ENCODE measurements at places on chromosomes 13 and 19. TPM values are rescaled to one million over a fixed set of nuclear protein-coding genes. Genes with fewer than 3 reads are reported as not detected.

The OR7C2 gene
- not detected for total RNA-seq

The ZNF738 gene
- 7.7 TPM for total RNA-seq

The ZNF837 gene
- total RNA-seq: 3.2 TPM

The NLRP12 gene
- 0.12 TPM for total RNA-seq

The ZNF549 gene
- 10.1 TPM for total RNA-seq

The CCDC122 gene
- 15.2 TPM for total RNA-seq

The SLITRK5 gene
- 0.69 TPM for total RNA-seq

The QPCTL gene
- total RNA-seq: 7.6 TPM

The ARRDC5 gene
- 1.2 TPM for total RNA-seq

DNA sequence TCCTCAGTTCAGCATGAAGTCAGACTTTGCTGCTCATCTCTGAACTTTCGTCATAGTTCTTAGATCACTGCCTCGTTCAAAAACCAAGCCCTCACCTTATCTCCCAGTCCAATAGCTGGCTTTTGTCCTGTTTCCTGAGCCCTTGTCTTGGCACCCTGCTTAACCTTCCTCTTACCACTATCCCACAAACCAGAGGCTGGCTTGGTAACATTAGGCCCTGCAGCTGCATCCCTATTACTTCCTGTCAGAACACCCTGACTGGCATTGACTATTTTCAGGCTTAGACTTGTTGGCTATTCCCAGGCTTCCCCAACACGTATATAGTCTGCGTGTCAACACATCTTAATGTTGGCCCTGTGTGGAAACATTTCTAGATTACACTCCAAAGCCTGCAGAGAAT is 172.4 kb downstream of the VWA8 start:
- no peak for DNase-seq

DNA sequence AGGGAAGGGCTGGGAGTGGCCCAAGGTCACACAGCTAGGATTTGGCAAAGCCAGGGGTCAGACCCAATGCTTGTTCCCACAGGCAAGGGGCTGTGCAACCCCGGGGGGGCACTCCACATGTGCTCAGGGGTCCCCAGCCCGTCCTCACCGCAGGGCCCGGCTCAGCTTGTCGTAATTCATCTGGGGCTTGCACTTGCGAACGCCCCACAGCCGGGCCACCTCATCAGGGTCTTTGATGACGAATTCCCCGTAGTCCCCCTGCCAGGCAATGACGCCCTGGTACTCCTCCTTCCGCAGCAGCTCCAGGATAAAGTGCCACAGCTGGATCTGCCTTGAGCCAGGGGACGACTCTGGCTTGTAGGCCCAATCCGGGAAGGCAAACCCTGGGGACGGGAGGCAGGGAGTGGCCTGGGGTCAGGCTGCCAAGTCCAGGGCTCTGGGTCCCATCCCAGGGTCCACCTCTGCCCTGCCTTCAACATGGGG is 4.7 kb downstream of the ERF start:
- peak; percentile 24 for DNase-seq

GRCh38 chr19:50242581-50242980 is 39.2 kb downstream of the MYH14 start:
- DNase-seq: no peak

DNA sequence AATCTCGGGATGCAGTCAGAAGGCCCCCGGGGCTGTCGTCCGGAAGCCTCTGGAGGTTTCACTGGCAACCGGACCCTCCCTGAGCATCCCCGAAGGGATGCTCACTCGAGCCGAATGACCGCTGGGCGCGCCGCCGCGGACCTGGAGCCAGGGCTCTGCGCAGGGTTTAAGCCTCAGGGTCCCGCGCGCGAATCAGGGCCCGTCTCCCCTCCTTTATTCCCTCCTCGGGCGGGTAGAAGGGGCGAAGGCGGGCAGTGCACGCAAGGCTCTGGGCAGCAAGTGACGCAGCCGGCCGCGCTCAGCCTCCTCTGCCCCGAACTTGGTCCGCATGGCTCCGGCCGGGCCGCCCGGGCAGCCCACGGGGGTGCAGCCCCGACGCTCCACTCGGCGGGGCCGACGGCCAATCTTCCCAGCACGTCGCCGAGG is 572 bp downstream of the SHISA2 start:
- DNase-seq: no peak

- DNase-seq: no peak
Measured at GRCh38 chr13:51282322-51282721, 57.2 kb upstream of the SERPINE3 start.

DNA sequence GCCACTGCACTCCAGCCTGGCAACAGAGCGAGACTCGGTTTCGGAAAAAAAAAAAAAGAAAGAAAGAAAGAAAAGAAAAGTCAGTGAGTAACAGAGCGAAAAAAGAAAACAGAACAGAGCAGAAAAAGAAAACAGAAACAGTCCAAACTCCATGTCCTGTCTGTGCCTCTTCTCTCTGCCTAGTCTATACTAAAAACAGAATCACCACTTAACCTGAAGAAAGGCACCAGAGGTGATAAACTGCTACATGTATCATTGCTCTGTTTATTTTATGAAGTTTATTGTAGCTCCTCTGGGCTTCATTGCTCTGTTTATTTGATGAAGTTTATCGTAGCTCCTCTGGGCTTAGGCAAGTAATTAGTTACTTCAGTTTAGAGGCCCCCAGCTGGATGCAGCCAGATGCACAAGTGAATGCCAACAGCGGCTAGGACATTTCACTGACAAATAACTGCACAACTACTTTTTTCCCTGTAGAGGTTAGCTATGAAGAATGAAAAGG is 39.2 kb downstream of the TBC1D4 start:
- no peak for DNase-seq

- DNase-seq: no peak
Measured at GRCh38 chr13:50585674-50586413, 257.6 kb downstream of the DLEU7 start.

GRCh38 chr19:40444825-40445312 is 734 bp upstream of the SERTAD3 start:
- no peak for DNase-seq

- no peak for DNase-seq
Measured at GRCh38 chr13:50670847-50671496, 172.5 kb downstream of the DLEU7 start.

DNA sequence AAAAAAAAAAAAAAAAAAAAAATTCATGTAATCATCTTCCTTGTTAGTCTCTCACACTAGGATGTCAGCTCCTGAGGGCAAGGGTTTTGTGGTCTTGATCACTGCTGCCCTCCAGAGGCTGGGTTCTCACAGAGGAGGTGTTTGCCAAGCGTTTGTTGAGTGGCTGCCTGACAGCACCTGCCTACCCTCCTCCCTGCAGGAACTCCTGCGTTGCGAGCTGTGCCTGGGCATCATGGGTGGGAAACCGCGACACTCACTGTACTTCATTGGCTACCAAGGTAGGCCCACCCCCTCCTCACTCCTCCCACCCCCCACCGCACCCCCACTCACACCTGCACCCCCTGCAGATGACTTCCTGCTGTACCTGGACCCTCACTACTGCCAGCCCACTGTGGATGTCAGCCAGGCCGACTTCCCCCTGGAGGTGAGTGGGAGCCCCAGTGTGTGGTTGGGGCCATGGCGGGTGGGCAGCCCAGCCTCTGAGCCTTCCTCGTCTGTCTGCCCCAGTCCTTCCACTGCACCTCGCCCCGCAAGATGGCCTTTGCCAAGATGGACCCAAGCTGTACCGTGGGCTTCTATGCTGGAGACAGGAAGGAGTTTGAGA is 8.1 kb downstream of the ATG4D start:
- DNase-seq: no peak

- no peak for DNase-seq
Measured at GRCh38 chr13:56459286-56459685, 681.4 kb upstream of the PRR20A start.

DNA sequence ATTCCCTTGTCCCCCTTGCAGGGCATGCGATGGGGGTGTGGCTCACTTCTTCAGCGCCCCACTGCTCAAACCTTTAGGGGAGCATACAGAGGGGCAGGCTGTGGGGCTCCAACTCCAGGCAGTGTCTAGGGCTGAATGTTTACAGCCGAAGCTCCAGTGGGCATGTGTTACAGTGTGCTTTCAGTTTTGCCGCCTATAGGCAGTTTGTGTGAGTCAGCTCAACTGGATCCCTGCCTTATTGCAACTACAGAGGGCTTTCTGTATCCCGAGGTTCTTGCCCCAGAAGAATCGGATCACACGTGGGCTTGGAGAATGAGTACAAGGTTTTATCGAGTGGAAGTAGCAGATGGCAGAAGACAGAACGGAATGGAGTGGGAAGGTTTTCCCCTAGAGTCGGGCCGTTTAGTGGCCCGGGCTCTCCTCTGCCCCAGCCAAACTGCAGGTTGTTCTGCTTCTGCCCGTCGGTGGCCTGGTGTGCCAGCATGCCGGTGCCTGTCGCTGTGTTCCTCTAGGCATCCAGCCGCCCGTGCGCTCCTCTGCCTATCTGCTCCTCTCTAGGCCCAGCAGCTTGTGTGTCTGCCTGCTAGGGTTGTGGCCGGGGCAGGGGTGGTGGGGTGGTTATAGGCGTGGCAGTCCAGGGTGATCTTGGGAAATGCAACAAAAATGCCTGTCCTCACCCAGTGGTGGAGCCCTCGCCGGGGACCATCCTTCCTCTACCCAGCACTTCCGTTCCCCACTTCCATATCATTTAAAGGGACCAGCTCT is 435.9 kb upstream of the SGCG start:
- DNase-seq: no peak

DNA sequence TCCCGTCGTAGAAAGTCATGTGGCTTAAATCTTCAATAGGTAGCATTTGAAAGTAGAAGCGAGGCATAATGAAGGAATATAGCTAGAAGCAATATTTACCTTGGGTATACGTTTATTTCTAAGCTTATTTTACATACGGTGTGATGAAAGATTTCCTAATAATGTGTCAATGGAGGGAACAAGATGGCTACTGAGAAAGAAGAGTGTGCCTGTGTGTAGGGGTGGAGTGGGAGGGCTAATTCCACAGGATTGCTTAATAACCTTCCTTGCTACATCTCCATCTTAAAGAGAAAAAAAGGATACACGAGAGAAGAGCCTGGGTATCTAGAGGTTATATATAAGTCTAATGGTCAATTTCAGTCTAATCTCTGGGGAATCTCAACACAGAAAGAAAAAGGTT is 2.0 kb downstream of the SPART start:
- DNase-seq: peak; percentile 38

GRCh38 chr13:32669030-32669646 is 82.9 kb downstream of the PDS5B start:
- no peak for DNase-seq

DNA sequence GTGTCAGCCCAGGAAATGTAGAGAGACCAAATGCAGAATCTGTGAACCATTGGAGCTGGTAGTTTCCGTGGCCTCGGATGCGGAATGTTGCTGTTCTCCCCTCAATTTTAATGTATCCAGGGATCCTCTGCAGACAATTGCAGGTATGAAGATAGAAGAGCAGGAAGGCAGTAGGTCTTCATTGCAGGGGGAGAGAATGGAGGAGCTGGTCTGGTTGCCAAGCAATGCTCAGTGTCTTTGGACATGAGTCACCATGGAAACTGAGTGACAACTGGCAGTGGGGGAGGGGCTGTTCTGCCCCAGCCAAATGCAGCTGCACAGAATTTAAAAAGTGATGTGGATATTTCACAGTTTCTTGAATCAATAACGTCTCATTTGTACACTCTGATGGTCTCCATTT is 56.1 kb upstream of the ZNF835 start:
- no peak for DNase-seq

DNA sequence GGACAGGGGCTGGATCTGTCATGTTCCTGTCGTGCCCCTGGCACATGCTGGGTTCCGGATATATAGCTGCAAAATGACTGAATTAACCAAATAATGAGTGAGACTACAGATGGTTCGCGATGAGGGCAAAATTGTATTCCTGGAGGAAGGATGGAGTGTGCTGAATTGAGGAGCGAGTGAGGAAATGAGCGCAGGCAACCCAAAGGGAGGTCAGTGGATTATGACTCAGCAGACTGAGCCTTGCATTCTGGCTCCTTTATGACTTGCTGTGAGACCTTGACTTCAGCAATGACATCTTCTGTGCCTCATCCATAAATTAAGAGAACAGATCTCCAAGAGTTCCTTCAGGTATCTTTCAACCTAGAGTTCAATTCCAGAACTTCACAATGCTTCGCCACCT is 115.0 kb upstream of the CLDN10 start:
- DNase-seq: no peak

DNA sequence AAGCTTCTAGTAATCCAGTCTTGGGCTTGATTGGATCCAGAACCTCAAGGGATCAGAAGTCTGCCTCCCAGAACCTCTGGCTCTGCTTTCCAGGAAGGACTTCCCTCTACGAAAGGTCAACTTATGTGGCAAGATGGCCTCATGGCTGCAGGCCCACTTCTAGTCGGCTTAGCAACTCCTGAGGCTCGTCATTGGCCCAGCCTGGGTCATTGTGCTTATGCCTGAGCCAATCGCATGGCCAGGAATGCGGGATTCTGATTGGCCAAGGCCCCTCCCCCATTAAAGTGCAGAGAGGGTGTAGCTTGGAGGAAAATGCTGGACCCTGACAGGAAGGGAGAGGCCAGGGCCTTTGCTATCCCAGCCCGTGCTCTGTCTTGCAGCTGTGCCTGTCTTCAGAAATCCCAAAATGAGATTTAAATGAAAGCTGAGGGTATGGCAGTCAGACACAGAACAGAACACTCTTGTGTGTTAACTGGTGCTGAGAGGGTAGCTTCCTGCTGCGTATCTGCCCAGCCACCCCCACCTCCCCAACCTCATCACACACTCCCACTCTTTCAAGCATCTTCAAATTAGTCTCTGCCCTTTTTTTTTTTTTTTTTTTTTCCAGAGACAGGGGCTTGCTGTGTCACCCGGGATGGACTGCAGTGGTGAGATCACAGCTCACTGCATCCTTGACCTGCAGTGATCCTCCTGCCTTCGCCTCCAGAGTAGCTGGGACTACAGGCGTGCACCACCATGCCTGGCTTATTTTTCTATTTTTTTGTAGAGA is 5.5 kb upstream of the CCNE1 start:
- DNase-seq: no peak

DNA sequence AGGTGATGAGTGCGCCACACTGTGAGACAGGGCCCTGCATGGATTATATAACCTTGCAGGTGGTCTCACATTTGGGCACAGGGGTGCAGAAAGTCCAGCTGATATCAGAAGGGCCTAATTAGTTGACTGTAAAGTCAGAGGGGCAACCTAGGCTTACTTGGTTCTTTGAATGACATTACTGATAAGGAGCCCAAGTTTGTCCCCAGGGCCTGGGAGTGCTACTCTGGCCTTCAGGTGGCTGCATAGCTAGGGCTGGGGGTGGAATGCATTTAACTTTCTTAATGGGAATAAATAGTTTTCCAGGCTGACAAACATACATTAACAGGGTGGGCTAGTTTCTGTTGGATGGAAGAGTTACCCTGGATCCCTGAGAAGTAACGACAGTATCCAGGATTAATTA is 3.3 kb downstream of the WDR87 start:
- no peak for DNase-seq

DNA sequence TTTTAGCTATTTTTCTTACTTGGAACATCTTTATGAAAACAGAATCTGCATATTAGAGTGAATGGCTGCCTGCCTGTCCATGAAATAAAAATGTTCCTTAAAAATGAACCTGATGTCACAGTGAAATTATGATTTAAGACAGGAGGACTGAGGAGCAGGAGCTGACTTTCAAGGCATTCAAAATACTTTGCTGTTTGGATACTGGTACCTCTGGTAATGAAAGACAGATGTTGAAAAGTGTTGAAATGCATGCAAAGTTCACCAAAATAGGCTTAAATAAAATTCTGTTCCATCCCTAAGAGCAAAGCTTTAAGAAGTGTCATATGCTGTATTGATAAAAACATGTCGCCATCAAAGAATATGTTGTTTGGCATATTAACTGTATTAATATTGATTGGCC is 1.7 kb downstream of the ARHGEF7 start:
- no peak for DNase-seq

- no peak for DNase-seq
Measured at GRCh38 chr13:106078191-106078590, 457.3 kb downstream of the EFNB2 start.

All from ovary (tissue), 10 donors.